ENCODE measurements at places on chromosomes 6 and 20.

DNA sequence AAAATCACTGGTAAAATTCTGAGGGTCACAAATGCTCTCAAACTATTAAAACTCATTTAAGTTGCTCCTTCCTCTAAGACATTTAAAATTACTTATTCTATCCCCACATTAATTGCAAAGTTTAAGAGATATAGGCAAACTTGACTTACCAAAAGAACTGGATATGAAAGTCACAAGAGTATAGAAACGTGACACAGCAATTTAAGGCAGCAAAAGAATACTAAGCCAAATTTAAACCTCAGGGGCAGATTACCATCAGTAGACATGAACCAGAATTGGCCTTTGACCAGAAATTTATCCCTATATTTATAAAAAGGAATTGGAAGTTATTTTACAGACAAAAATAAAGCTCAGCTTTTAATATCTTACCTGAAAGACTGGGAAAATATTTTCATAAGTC, 56.0 kb downstream of the MAP3K7 start:
- DNase-seq, result no peak

DNA sequence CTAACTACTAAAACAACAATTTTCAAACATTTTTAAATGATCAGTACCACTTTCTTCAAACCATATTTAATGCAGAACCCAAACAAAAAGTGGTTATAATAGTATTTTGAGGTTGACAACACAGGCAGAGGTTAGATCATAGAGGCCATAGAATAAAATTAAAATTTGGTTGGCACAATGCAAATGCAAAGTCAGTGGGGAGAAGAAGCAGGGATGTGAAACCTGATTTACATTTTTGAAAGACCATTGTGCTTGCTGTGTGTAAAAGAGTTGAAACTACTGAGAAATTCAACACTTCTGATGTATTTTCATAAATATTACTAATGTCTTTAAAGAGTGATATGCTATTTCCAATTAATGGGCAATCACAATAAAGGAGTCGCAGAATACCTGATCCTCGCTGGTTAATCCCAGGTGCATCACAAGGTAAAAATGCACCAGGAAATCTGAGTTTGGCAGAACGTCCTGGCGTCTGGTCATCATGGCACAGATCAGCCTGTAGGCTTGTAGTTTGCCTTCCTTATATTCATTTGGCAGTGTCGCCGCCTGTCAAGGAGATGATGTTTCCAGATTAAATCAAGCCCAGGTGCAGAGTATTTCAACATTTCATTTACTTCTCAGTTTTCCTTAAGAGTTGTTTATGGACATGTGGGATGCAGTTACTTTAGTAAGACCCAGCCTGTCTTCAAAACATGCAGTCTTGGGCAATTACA, 141.2 kb downstream of the RALGAPA2 start:
- no peak for DNase-seq

DNA sequence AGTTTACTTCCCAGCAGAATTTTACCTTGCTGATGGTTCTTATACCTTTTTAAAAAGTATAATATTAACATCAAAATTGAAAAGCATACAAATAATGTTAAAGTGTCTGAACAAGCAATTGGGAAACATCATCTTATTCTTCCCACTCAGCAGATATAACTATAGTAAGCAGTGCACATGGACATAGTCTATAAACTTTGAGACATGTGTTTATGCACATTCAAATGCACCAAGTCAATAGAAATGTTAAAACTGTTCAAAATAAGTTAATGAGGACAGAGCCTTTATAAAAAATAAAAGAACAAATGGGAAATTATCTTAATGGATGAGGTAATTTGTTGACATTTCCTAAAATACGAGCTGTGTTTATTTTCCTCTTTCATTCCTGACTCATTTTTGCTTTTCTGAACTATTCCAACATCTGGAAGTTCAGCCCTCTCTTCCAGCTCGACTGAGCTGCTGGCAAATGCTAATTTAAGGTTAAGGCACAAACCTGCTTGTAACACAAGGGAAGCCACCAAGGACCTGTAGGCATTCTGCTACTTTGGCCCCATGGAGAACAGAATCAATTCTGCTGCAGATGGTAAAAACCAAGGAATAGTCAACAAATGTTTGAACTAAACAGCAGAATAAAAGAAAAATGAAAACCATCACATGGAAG, 110.3 kb upstream of the MAP3K4 start:
- DNase-seq, result no peak

DNA sequence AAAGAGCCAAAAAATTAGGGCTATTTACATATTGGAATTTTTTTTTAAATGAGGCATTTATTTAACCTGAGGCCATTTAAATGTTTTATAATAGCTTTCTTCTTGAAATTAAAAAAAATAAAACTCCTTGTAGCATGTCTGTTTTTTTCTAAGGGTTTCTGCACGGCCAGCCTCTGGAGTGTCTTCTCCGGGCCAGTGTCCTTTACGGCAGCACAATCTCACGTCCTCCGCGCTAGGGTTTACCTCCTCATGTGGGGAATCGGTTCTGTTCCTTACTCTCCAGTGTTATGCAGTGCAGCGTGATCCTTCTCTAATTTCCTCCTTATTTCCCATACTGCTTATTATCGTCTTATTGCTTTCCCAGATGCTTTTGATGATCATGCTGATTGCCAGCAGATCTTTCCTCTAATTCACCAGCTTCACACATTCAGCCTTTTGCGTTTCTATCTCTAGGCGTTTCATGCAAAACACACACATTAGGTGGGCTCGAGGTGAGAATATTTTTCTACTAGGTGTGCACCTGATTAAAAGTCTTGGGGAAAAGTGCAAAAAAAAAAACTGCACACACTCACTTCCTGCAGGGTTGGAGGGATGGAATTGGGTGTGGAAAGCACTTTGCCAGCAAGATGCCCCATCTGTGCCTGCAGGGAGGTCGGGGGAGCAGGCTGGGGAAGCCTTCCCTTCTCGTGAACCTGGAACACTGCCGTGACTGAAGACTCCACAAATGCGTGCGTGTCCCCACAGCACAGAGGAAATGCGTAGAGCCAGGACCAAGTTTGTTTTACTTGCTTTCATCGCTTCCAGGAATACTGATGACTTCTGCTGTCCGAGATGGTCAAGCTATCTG, 56.1 kb downstream of the PSMG4 start:
- no peak for DNase-seq

DNA sequence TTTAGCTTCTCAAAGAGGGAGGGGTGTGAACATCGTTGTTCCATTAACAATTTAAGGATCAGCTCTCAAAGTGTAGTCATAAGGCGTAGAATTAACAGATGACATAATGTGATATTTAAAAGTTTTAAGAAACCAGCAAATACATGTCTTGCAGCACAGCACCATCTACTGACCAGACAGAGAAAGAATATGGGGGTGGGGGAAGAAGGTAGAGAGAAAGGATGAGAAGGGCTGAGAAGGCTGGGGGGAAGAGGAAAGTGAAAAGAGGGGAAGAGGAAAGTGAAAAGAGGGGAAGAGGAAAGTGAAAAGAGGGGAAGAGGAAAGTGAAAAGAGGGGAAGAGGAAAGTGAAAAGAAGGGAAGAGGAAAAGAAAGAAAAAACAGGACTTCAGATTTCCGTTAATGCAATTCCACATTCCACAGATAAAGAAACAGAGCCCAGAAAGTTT, 80.9 kb downstream of the HAO1 start:
- peak; percentile 81 for DNase-seq

DNA sequence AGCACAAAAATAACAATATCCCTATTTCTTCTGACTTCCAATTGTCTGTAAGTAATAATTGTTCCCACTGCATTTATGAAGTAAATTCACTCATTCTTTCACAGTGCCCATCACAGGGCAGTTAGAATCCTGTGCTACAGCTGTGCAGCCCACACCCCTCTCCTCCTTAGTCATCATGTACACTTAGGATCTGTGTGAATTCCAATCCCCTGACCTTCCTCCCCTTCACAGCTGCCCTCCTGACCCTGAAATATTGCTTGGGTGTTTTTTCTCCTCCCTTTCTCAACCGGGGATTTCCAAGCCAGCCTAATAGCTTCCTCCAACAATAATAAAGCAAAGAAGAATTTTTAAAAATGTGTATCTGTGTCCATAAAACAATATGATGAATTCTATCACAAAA, 91.5 kb upstream of the BEND6 start:
- peak; percentile 90 for DNase-seq

DNA sequence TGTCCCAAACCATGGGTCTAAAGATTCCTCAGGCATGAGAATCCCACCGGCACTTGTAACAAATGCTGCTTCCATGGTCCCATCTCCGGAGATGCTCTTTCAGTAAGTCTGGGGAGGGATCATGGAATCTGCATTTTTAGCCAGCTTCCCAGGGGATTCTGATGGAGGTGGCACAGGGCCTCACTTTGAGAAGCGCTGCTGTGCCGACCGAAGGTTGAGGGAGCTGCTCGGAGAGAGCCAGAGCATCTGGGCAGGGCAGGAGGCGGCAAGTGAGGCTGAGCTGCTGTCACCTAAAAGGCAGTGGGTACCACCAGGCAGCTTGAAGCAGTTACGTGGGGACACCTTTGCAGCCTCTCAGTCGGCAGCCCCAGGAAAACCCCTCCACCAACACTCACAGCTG, 100.2 kb upstream of the CDYL start:
- DNase-seq, result no peak

GRCh38 chr20:59672576-59672975, 68.2 kb downstream of the PHACTR3 start:
- no peak for DNase-seq

- DNase-seq, result peak; percentile 71
Measured at GRCh38 chr6:101195588-101195987, 197.9 kb upstream of the GRIK2 start.

Measured in choroid plexus epithelial cell (primary cell).